ENCODE measurements at places on chromosomes 3 and 15. TPM values are rescaled to one million over a fixed set of nuclear protein-coding genes. Genes with fewer than 3 reads are reported as not detected.

GRCh38 chr3:109903100-109903499, 565.8 kb upstream of the DPPA4 start:
- no peak for DNase-seq

DNA sequence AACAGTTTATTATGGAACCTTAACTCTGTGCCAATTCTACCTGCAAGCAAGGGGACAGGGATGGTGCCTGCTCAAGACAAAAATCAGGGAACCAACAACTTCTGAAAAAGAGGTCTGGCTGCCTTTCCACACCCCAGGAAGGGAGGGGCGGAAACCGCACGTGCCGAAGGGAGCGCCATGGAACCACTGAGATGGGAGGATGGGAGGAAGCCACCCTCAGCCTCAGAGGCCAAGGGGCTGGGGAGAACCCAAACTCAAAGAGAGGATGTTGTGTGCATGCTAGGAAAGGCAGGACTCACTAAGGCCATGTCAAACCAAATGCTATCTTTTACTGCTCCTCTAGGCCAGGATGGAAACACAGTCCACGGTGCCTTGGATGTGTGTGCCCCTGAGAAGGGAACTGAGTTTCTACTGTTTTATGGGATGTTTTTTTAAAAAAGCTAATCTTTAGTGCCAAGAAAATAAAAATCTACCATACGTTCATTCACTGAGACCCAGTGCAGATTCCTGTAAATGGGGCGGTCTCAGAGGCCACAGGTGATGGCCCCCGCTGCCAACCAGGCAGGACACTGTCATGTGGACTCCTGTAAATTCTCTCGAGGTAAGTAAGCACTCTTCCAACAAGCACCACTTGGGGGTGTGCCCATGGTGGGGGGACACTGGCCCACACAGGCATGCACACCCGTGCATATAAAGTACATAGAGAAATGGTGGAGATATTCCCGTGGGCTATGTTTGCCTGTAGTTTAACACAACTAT, 20.5 kb downstream of the SRPRB start:
- DNase-seq = no peak

- no peak for DNase-seq
Observed at GRCh38 chr15:75454471-75455378, 3.2 kb upstream of the SIN3A start.

- no peak for DNase-seq
Observed at GRCh38 chr3:110576960-110577359, 494.7 kb upstream of the NECTIN3 start.

DNA sequence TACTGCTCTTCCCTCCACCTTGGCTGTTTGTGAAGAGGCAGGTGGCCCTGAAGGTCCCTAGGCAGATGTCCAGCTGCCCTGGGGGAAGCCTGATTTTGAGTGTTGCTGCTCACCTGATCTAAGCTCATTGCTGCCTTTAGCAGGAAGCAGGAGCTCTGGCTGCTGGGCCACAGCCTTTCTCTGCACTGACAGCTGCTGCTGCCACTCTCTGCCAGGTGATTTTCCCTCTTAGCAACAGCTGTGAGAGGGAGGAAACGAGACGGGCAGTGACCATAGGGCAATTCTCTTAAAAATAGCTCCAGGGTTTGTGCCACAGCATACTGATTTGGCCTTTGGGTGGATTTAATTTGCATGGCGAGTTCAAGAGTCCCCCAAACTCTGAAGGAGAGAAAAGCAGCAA, 415.8 kb upstream of the SEMA6D start:
- no peak for DNase-seq

GRCh38 chr3:55622116-55622515, 135.0 kb upstream of the WNT5A start:
- no peak for DNase-seq

DNA sequence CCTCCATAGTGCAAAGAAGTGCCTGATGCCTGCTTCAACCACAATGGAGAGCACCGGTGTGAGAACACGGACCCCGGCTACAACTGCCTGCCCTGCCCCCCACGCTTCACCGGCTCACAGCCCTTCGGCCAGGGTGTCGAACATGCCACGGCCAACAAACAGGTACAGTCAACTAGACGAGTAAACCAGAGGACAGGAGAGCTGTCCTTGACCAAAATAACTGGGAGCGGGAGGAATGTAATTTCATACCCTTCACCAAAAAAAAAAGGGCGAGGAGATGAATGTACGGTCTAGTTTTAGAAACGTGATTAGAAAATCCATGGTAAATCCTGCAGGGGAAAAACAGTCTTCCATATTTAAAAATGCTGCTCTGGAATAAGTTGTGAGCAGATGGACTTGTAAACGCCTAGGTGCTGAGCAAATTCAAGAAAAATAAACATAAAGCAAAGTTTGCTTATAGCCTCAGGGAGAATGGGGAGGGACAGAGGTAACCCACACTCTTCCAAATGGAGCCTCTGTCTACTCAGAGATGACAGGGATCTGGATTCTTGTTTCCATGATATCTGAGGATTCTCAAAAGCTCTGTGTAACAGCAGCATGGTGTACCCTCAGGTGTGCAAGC, 8.4 kb downstream of the THBS1 start:
- no peak for DNase-seq

DNA sequence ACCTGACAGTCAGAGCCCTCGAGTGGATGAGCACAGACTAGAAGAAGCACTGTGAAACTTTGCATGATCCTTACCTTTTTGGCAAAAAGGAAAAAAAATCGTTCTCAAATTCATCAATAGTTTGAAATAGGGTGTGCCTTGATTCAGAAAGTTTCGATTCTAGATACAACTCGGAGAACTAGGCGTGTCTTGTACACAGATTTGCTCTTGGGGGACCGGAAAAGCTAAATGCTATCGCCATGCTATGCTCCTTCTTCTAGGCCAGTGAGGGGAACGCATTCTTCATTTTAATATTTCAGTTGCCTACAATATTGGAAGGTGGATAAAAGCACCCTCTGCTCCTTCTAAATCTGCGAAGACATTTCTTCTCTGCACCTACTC, 25.0 kb downstream of the CD86 start:
- DNase-seq = no peak

- DNase-seq = no peak
Observed at GRCh38 chr3:143810953-143811265, 37.4 kb downstream of the SLC9A9 start.

DNA sequence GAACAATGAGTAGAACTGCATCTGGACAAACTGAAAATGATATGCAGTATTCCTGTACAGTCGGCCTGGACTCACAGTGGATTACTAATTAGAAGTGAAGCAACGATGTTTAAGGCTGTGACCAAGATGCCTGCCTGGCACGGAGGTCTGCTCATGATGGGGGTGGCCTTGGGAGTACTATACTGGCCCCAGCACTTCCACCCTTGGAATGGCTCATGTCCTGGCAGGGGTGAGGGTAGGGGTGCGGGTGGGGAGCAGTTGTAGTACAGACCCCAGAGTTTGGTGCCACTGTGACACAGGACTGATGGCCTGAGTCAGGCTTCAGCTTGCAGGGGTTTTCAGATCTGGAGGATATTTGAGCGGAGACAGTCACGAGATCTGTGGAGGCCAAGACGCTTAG, 55.1 kb upstream of the ICE2 start:
- DNase-seq = no peak

SLC2A2 gene
- 13.7 TPM for polyA plus RNA-seq

ARNT2 gene
- 67.1 TPM for polyA plus RNA-seq

B3GNT5 gene
- polyA plus RNA-seq = 26.9 TPM

ATP13A5 gene
- not detected for polyA plus RNA-seq

GOLGA8J gene
- polyA plus RNA-seq = 1.6 TPM

RETNLB gene
- not detected for polyA plus RNA-seq

GOLGA8G gene
- polyA plus RNA-seq = 0.22 TPM

Data from left renal cortex interstitium (tissue), 4 donors.